Activated CD8-positive, alpha-beta memory T cell treated with anti-CD3 and anti-CD28 coated beads, Interleukin-2, amount 50 U/mL, for 4 hours (primary cell): ENCODE measurements at places on chromosomes 7 and 10.
A peak's percentile ranks its signal among the peaks of the same experiment; 100 is the strongest.

- DNase-seq: no peak
Observed at GRCh38 chr10:130350996-130351395, 214.8 kb downstream of the GLRX3 start.

- DNase-seq: no peak
Observed at GRCh38 chr7:37666026-37666799, 17.4 kb upstream of the GPR141 start.

- DNase-seq: no peak
Observed at GRCh38 chr10:48448796-48449195, 142.3 kb downstream of the MAPK8 start.

DNA sequence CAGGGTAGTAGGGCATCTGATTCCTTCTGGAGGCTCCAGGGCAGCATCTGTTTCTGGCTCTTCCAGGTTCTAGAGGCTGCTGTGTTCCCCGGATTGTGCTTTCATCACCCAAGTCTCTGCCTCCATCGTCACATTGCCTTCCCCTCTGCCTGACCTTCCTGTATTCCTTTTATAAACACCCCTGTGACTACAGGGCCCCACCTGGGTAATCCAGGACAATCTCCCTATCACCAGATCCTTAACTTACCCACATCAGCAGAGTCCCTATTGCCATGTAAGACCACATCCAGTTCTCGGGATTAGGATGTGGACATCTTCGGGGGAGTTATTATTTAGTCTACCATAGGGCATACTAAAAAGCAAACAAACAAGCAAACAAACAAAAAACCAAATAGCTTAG, 39.4 kb upstream of the AGR3 start:
- no peak for DNase-seq

DNA sequence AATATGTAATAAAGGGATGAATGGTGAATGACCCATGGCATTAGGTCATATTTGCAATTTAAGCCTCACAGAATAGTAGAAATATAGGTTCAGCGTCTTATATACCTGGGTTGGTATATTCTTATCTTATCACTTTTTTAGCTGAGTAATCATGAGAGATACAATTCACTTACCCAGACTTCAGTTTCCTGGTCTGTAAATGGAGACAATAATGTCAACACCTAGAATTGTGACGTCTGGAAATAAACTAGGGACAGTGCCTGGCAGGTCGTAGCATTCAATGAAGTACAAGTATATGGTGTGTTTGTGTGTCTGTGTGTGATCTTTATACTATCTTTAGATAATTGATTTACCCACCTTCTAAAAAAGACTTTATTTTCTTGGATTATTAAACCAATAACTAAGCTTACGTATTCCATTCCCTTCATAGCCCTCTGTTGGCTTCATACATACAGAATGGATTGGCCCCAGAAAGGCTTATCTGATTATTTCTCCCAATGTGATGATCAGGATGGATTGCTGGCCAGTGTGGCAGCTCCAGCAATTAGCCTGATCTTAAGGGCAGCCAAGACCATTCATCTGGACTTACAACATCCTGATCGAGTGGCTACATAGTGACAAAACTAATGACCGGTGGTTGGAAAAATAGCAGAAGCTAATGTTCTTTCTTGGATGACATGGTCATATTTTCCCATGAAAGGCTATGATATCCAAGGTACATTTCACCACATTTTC, 121.2 kb upstream of the NPVF start:
- DNase-seq: no peak

GRCh38 chr7:21327422-21328409, 100.2 kb upstream of the SP4 start:
- DNase-seq: no peak

GRCh38 chr7:80095545-80095944, 39.1 kb upstream of the GNAI1 start:
- DNase-seq: no peak

DNA sequence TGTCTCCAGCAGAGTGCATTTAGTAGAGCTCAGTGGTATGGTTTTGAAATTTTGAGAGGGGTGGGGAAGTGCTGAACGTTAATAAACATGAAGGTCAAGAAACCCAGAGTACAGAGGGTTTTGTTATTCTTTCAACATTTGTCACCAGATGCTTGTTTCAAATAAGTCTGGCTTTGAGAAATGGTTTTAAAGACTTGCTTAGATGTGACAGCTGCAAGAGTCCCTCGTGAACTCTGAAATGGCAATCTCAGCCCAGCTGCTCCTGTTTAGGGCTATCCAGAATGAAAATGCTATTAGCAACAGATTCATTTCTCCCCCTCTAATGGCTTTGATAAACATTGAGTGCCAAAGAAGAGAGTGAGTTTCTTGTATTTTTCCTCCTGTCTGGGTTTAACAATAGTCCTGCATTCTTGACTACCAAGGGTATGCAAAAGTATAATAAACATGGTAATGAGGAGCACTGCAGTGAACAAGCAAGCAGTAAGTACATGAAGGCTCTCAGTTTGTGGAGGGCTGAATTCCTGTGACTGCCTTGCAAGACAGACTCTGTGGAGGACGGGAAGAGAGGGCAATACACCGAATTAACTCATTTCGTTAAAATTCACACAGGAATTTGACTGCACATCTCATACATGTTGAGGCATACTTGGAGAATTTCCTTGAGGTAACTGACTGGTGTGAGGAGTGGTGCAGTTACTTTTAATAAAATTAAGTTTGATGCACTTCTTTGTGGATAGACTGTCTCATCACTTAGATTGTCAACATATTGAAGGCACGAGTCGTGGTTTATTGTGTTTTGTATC, 490.9 kb downstream of the REEP3 start:
- DNase-seq: no peak

DNA sequence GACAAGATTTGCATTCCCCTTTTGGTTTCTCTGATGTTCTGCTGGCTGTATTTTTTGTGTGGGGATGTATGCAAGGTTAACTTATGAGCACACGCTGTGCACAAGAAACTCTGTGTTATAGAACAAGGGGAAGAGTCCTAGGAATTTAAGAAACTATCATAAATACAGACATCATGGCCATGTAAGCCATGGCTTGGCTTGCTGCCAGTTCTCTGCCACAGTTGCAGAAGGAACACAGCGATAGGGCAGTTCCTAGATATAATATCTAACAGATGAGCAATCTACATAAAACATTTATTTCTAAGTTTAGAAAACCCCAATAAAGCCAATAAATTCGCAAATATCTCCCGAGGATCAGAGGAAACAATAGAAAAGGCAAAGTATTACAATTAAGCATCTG, 153.3 kb downstream of the LRRTM3 start:
- no peak for DNase-seq

DNA sequence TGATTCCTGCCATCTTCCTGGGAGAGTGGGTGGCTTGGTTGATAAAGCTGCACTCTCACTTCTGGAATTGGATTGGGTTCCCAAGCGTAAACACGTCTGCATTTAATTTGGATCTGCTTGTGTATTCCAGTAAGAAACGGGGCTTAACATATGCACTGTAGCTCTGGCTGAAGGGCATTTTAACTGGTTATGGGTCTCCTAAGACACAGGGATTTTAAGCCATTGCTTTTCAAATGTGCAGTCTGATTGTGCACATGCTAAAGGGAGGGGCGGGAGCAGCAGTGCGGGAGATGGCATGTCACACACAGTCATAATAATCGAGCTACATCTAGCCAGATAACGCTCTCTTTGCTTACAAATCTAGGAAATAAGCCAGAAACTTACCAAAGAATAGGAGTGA, 247.3 kb upstream of the LYZL1 start:
- DNase-seq: no peak

DNA sequence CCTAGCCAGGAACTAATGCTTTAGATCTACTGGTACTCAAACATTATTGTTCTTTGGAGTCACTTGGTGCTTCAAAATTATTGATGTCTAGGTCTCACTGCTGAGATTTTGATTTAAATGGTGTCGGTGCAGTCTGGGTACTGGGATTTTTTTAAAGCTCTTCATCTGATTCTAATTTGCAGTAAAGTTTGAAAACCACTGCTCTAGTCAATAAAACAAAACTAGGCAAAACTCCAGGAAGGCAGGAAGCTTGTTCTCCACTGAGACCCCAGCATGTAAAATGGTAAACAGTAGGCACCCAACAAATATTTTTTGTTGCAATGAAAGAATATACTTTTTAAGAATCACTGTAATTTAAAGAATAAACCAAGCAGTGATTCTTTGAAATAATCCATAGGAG, 49.7 kb downstream of the ADD3 start:
- DNase-seq: no peak

GRCh38 chr10:132788180-132788830, 2.4 kb upstream of the NKX6-2 start:
- DNase-seq: no peak

GRCh38 chr7:111886233-111886632, 320.0 kb downstream of the DOCK4 start:
- no peak for DNase-seq

GRCh38 chr7:85156661-85157208, 30.1 kb downstream of the SEMA3D start:
- no peak for DNase-seq

GRCh38 chr7:44226396-44226753, 25.6 kb downstream of the YKT6 start:
- no peak for DNase-seq

- DNase-seq: no peak
Observed at GRCh38 chr10:11573497-11573896, 38.0 kb downstream of the USP6NL start.

DNA sequence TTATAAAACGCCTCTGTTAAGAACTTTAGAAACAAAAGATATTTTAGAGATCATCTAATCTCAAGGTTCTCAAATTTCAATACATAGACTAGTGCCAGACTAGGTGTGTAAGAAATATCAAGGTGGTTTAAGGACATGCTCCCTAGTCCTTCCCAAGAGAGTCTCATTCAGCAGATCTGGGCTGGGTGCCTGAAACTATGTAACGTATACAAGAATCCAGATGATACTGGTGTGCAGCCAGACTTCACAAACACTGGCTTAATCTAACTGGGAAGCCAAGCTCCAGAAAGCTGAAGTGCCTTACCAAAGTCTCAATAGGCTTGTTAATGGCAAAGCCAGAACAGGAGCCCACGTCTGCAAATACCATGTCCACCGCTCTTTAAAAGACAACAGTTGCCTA, 105.0 kb upstream of the AMPH start:
- no peak for DNase-seq

GRCh38 chr7:432256-432655, 87.4 kb downstream of the PDGFA start:
- DNase-seq: no peak

DNA sequence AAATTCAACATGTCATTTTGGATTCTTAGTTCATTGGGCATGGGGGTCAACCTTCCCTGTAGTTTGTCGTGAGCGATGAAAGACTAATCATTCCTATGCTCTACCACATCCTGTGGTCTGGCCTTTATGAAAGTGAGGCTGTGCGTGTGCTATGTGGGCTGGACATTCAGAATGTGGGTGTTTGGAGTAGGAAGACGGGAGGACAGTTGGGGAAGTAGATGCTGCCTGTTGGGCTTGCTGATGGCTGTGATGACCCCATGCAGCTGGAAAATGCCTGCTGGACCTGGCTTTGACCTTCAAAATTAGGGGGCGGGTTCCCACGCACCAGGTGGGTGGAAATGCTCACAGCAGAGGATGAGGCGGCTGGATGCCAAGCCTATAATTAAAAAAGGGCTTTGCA, 90.9 kb upstream of the MKI67 start:
- no peak for DNase-seq

DNA sequence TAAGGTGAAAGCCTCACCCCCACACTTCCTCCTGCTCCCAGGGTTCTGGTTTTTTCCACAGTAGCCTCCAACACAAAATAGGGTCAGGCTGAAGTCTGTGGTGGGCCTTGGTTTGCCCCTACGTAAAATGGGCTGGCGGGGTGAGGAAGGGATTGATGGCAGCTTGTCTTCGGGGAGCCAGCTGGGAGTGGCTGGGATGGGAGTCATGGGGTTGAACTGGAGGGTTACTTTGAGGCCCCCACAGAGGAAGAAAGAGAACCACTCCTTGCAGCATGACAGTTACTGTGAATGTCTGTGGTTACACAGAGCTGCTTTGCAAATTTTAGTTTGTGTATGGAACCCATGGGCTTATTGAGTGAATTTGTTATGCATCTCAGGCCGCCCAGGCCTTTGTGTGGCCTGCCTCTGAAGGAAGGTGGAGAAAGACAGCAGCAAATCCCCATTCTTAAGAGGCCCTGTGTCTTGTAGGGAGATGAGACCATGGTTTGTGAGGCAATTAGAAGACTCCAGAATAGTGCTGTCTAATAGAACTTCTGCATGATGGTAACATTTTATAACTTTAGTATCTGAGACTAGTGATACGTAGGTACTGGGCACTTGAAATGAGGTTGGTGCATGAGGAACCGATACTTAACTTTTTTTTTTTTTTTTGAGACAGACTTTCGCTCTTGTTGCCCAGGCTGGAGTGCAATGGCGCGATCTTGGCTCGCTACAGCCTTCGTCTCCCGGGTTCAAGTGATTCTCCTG, 8.1 kb downstream of the TRIM8 start:
- no peak for DNase-seq

- no peak for DNase-seq
Observed at GRCh38 chr7:138008588-138009349, 6.9 kb upstream of the CREB3L2 start.

- DNase-seq: no peak
Observed at GRCh38 chr10:16856567-16856966, 39.3 kb upstream of the RSU1 start.

GRCh38 chr10:91163869-91164474, 56.5 kb upstream of the PCGF5 start:
- peak; percentile 81 for DNase-seq

DNA sequence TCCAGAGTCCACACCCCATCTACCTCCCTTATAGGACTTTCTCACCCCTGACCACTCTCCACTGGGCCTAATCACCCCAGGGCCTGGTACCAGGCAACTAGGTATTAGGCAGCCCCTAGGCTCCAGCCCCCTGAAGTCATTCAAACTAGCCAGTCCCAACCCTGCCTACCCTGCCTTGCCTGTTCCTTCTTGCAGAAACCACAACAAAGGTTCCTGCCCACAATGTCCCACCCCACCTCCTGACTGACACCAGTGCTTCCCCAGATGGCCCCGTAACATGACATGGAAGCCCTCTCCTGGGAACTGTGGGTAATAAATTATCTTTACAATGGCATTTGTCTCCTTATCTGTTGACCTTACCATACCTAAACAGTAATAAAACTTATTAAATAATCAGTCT, 100.6 kb upstream of the PDE1C start:
- no peak for DNase-seq

DNA sequence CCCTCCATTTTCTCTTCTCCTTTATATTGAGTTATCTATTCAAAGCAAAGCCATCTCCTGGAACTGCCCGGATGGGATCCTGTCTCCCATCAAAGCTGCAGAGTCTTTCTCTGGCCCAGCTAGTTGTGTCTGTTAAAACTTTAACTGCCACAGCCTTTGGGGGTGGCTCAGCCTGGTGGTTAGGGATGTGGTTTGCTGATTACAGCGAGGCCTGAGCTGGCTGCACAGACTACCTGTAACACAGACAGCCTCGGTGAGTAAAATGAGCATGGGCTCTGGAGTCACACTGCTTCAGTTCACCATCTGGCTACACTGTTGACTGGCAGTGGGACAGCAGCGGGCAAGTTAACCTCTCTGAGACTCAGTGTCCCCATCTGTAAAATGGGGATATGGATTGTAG, 18.4 kb upstream of the HABP2 start:
- no peak for DNase-seq
